Stimulated activated CD4-positive, alpha-beta T cell treated with anti-CD3 and anti-CD28 coated beads, Interleukin-1b, Interleukin-23, amount 100 ng/mL, for 1 hour (primary cell): ENCODE measurements at places on chromosomes 4 and X.

GRCh38 chrX:63488546-63489373 is 137.6 kb upstream of the SPIN4 start:
- DNase-seq: no peak

DNA sequence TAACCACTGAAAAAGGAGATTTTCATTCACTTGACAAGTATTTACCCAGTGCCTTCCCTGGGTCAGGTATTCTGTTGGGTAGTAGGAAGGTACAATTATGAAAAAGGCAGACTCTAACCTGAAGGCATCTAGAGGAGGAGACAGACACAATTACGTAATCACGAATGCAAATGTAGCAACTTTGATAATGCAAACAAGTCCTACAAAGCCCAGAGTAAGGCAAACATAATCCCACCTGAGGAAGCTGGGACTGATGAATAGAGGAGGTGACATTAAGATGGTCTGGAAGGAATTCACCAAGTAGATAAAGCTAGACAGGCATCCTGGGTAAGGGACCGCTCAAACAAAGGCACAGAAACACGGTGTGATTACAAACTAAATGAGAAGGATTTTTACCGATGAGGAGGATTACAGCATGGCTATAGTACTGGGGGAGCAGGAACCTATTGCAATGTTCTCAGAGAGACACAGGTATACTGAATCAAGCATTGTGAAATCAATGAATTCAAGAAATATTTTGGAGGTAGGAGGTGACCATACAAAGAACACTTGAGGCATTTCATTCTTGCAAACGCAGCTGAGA is 37.1 kb downstream of the TMEM150C start:
- DNase-seq: no peak

- DNase-seq: no peak
These were observed 102.5 kb upstream of the MID1 start for GRCh38 chrX:10722851-10723250.

GRCh38 chr4:99305638-99306400 is 15.0 kb upstream of the ADH1A start:
- no peak for DNase-seq

GRCh38 chrX:53279296-53280237 is 1.8 kb downstream of the IQSEC2 start:
- DNase-seq: no peak
